ENCODE measurements at places on chromosomes 2 and 18.

DNA sequence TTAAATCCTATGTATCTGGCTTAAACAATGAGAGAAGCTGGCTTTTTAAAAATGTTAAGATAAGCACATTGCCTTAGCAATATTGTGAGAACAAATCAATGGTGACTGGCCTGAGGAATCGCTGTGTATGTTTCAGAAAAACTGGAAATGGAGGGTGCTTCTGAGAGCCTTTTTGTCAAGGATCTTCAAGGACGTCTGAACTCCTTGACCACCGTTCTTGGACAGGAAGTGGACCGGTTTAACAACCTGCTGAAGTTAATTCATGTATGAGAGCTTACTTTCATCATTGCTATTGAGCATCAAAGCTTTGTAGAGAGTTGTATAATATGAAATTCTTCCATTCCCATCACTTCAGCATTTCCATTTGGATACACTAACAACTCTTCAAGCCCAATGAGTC is 72.6 kb downstream of the TRABD2A start:
- DNase-seq: no peak

DNA sequence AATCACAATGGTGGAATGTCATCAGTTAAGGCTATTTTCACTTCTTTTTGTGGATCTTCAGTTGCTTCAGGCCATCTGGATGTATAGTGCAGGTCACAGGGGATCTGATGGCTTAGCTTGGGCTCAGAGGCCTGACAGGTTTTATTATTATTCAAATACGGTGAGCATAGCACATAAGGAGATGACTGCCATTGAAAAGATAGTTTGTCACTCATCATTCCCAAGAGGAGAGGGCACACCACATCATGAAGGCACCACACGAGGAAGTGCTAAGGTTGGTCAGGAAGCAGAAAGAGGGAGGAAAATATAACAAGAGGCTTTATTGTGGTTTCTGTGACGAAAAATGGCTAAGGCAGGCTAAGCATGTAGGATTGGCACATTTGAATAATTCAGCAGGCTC is 131.4 kb downstream of the CD8B2 start:
- DNase-seq: no peak

DNA sequence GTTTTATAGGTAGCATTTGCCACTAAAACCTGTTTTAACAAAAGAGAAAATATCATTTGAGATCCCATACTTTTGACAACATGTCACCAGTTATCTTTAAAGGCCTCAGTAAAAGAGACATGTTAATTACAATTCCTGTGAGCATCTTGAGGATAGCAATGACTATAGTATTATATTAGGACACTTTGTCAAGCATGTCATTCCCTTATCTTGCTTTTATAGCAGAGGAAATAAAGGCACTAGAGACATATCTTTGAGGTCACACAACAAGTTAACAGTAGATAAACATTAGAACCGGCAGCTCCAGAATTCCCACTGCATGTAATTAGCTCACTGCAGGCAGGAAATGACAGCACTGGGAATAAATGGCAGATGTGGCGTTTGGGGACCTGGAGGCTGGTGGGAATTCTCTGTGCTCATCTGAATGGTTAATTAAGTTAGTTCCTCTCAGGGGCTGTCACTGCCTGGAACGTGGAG is 25.9 kb downstream of the LYPD6B start:
- DNase-seq: no peak

DNA sequence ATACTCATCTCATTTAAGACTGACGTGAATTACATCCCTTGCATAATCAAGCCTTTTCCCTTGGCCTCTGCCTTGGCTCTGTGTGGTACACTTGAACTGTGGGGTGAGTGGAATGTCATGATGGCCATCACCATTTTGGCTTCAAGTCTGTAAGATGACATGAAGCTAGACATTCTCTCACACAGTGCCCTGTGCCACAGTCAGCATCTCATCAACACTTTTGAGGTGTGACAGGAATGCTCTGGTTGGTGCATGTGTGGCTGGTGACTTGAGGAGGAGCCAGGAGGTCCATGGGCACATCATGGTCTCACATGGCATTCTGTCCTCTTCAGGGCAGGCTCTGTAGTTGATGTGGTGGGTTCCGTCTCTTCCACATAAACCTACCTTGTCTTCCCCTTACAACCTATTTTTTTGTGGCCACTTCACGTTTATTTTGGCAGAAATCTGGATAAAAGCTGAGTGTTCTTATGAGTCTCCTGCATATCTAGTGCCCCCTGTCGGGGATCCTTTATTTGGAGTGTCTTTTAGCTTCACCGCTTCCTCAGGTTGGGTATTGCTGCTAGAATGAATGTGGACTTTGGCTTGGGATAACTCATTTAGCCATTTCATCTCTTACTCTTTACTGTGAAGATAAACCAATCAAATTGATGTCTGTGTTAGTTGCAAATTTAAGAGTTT is 28.1 kb downstream of the MAP4K4 start:
- no peak for DNase-seq

- DNase-seq: no peak
These were observed 453.5 kb upstream of the SMIM21 start for GRCh38 chr18:75880925-75881504.

DNA sequence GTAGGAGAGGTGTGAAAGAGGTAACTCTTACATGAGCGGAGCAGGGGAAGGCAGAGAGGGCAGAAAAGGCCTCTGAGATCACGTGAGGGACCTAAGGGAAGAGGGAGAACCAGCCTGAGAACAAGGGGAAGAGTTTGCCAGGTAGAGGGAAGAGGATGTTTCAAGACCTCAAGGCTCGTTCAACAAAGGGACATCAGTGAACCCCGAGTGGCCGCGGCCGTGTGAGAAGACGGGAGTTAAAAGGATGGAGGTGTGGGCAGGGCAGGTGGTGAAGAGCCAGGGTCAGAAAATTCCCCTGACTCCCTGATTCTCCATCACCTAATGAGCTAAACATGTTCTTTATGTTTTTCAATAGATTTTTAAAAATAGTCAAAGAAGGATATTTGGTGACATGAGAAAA is 44.4 kb downstream of the NETO1 start:
- no peak for DNase-seq

DNA sequence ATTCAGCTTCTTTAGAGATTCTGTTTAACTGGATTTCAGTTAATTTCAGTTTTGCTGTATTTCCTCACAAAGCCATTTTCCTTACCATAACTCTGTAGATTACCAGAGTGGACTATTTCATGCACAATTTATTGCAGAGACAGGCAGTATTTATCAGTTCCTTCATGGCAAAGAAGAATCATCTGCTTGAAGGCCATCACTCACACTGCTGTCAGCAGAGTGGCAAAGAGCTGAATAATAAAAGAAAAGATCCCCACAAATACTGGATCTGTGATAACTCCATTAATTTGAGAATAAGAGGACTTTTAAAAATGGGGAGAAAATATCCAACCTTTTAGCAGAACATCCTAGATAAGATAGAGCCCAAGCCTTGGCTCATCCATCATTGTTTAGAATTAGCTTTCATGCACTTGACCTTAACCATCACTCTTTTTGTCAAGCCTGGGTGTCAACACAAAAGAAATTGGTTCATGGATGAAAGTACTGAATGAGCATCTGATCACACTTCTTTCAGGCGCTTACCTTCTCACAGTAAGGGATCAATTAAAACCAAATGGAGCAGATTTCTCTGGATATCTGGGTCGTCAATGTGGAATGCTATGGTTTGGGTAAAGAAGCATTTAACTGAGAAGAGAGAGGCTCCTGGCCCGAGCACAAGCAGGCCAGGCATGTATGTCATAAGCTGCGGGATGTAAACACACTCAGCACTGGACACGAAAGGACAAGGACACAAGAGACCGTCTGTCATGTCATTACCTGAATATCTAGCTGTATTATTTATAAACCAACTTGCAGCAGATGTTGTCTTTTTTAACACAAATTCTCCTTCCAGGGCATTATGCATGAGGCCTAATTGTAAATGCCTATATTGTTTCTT is 376.2 kb downstream of the ZNF521 start:
- DNase-seq: no peak

DNA sequence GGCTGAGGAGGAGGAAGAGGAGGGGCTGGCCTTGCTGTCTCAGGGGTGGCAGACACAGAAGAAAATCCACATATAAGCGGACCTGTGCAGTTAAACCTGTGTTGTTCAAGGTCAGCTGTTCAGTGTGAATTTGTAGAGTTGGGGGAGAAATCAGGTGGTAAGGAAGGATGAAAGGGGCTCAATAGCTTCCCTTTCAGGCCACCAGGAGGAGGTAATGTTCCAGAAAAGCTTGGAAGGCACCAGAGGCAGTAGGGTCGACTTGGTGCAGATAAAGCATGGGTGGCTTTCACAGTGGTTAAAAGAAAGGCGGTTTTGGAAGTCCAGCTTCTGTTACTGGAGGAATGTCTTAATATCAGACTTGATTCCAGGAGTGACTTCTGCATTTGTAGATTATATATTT is 167.4 kb downstream of the THSD7B start:
- no peak for DNase-seq

Data from PC-9 (cell line).